ENCODE measurements at places on chromosomes 3 and 15. TPM values are rescaled to one million over a fixed set of nuclear protein-coding genes. Genes with fewer than 3 reads are reported as not detected.

ARHGAP11A gene
- total RNA-seq: 3.5 TPM

SH2D7 gene
- not detected for total RNA-seq

DUOX1 gene
- total RNA-seq: 4.4 TPM

FAM174B gene
- total RNA-seq: 8.0 TPM

SERINC4 gene
- not detected for total RNA-seq

ANKRD34C gene
- 0.19 TPM for total RNA-seq

ADIPOQ gene
- total RNA-seq: 1.5 TPM

SKOR1 gene
- 0.76 TPM for total RNA-seq

SPTBN5 gene
- 0.71 TPM for total RNA-seq

LNP1 gene
- 7.6 TPM for total RNA-seq

IQCH gene
- total RNA-seq: 1.2 TPM

GHSR gene
- total RNA-seq: not detected

TMEM212 gene
- total RNA-seq: not detected

CCR1 gene
- 23.7 TPM for total RNA-seq

OR5K3 gene
- not detected for total RNA-seq

SCN10A gene
- total RNA-seq: not detected

CNTN4 gene
- total RNA-seq: 48.3 TPM

SLC22A13 gene
- 0.32 TPM for total RNA-seq

SEMA3G gene
- total RNA-seq: 12.4 TPM

SEC62 gene
- total RNA-seq: 155 TPM

COL7A1 gene
- total RNA-seq: 5.3 TPM

HTD2 gene
- total RNA-seq: 5.9 TPM

SLC9C1 gene
- total RNA-seq: 1.4 TPM

ASB14 gene
- not detected for total RNA-seq

CIP2A gene
- total RNA-seq: 3.5 TPM

GREM1 gene
- 825 TPM for total RNA-seq

SLC2A2 gene
- not detected for total RNA-seq

THUMPD3 gene
- 39.9 TPM for total RNA-seq

ZNF710 gene
- 11.6 TPM for total RNA-seq

GOLGA6L7 gene
- total RNA-seq: not detected

MNS1 gene
- total RNA-seq: 1.5 TPM

EPHB3 gene
- total RNA-seq: 6.9 TPM

PARP15 gene
- total RNA-seq: 3.5 TPM

ANKUB1 gene
- total RNA-seq: not detected

ALDH1A2 gene
- 8.1 TPM for total RNA-seq

TMIE gene
- 1.4 TPM for total RNA-seq

RTP1 gene
- total RNA-seq: not detected

PLD1 gene
- 30.9 TPM for total RNA-seq

TGM5 gene
- total RNA-seq: 0.56 TPM

IMPG2 gene
- 0.38 TPM for total RNA-seq

ERC2 gene
- 0.14 TPM for total RNA-seq

HHATL gene
- 1.0 TPM for total RNA-seq

SPINK8 gene
- not detected for total RNA-seq

RASL12 gene
- 93.9 TPM for total RNA-seq

DPP8 gene
- total RNA-seq: 40.9 TPM

TF gene
- 1.0 TPM for total RNA-seq

BNC1 gene
- total RNA-seq: 0.29 TPM

CHRFAM7A gene
- total RNA-seq: 5.1 TPM

TMC3 gene
- total RNA-seq: not detected

HGD gene
- total RNA-seq: 0.48 TPM

TUSC7 gene
- not detected for total RNA-seq

MYO5A gene
- 42.3 TPM for total RNA-seq

Data from posterior vena cava (tissue), 2 donors.